ENCODE measurements at places on chromosomes 12 and 14.

DNA sequence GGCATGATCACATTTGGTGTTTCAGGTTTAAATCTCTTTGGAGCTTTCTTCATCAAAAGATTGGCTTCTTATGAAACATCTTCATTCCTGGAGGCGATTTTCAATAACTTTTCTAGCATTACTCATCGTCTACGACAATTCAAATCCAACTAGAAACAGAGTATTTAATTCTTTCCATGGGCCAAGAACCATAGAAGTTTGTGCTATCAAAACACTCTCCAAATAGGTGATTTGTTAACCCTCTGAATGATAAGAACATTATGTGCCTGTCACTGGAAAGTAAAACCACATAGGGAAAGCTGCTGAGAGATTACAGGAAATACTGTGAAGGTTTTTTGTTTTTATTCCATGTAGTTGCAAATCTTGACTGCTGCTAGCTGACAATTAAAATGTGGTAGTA lies 6.9 kb upstream of the DCN start:
- no peak for DNase-seq

GRCh38 chr12:57027011-57027804 lies 10.9 kb upstream of the TAC3 start:
- no peak for DNase-seq

GRCh38 chr12:2177751-2178150 lies 125.0 kb downstream of the CACNA1C start:
- no peak for DNase-seq

DNA sequence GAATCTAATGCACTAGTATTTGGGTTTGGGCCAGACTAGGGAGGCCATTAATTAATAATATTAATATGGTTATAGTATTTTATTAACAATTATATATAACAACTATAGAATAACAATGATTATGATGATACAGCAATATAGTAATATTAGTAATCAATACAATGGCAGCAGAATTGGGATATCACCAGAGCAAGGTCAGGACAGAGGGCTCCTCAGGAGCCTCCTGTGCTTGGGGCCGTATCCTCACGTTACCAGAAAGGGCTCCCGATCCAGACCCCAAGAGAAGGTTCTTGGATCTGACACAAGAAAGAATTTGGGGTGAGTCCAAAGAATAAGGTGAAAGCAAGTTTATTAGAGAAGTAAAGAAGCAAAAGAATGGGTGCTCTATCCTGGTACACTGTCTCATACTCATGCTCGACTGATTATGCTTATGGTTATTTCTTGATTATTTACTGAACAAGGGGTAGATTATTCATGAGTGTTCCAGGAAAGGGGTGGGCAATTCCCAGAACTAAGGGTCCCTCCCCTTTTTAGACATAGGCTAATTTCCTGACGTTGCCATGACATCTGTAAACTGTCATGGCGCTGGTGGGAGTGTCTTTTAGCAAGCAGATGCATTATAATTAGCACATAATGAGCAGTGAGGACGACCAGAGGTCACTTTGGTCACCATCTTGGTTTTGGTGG lies 61.6 kb downstream of the RIN3 start:
- DNase-seq, result no peak

DNA sequence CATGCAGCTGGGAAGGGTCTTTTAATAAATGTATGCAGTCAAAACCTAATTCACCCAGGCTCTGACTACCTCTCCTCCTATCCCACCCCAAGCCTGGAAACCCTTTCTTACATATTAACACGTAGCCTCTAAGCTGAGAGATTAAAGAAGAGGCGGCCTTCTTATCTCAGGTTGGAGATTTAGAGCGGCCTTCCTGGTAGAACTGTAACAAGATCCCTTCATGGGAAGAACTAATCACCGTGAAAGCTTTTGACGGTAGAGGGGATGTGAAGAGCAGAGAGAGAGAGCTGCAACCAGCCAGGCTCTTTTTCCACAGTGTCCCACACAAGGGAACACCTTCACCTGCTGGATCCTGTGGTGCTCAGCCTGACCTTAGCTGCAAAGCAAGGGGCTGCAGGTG lies 367.4 kb downstream of the MED13L start:
- no peak for DNase-seq

DNA sequence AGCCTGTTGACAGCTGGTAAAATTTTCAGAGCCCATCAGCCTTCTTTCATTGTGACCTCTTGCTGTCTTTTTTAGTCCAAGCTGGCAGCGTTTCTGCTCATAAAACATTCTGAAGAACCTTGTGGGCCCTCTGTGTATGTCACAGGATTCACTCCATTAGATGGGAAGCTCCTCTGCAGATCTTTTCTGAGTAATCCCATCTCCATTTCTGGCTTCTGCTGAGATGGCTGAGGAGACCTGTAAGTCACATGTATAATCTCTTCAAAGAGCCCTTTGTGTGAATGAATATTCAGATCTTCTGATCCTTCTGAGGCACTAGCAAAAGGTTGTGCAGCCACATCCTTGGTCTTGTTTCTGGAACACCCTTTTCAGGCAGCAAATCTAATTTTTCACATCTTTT lies 2.8 kb downstream of the RXYLT1 start:
- DNase-seq, result no peak

DNA sequence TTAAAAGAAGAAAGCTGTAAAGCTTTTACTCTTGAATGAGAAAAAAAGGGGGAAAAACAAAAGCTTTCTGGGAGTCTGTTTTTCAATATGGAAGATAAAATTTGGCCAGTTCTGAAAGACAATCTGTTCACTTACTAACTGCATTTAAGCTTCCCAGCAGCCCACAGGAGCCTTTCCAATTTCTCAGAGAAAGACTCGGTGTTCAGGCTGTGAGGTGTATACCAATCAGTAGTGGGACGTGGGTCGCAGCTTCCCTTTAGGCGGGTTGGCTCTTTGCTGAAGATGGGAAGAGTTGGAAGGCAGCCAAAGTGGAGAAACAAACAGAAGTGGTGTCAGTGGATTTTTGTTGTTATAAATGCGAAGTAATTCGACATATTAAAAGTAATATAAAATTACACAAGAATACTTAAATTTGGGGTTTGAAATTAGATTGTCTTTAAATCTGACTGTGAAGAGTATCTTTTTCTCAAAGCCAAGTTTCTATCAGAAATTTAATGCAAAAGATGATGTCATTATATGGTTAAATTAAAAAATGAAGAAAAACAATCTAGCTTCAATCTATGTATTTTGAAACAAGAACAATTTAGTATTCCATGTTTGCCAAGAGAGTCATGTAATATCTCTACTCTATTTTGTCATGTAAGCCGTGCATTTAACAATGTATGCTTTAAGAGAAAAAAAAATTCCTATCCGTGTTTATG lies 590.2 kb upstream of the ATXN7L3B start:
- no peak for DNase-seq

GRCh38 chr14:51210594-51210993 lies 29.5 kb upstream of the TMX1 start:
- no peak for DNase-seq

DNA sequence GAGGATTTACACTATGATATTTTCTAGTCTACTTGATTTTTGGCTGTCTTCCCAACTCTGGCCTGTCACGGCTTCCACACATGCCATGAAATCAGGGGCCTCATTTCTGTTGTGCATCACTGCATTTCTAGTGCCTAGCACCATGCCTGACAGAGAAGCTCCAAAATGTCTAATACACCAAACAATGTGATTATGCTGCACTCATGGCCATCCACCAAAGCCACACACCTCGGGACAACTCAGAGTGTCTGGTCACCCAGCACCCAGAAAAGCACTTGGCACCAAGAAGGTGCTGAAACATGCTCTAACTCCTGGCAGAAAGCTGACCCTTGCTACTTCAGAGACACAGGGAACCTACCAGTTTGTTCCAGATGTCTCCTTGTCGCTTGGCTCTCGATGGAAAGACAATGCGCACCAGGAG lies 11.3 kb downstream of the GCN1 start:
- no peak for DNase-seq

DNA sequence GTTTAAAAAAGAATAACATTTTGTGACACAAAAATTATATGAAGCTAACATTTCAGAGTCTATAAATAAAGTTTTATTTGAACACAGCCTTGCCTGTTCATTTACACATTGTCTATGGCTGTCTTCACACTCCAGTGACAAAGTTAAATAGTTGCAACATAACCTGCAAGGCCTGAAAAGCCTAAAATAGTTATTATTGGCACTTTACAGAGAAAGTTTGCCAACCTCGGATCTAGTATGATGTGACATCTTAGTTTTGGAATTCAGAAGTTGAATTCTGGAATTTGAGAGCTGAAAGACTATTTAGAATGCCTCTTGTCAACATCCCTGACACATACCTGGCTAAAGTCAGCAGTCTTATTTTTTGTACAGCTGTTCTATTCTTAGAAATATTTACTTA lies 68.3 kb downstream of the DYRK2 start:
- no peak for DNase-seq

DNA sequence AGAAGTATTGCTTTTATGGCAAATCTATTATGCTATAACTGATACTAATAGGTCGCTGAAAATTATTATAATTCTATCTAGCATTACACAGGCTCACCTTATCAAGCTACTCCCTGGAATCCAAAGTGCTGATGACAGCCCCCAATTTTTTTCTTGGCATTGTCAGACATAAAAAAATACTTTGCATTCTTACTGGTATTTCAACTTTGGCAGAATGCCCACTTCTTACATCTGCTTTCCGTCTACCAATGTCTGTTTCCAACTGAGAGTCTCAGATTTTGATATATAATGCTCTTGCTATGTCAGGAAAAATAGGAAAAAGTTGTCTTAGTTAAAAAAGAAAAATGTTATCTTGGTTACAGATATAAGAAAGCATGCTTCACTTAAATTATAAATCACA lies 615.4 kb downstream of the C12orf50 start:
- no peak for DNase-seq

DNA sequence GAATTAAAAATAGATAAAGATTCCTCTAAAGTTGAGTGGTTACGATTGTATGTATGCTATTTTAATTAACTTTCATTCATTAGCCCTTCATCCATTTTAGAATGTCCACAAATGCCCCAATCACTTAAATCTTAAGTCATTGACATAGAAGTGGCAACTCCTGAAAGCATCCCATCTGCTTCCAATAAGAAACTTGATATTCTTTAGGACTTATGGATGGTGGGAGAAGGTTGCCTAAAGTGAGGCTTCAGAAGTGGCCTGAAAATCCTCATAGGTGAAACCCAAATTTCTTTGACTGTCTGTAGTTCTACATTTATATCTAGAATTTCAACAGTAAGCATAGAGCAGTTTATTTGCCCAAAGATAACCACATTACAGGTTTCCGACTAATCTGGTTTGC lies 161.7 kb upstream of the HMGA2 start:
- no peak for DNase-seq

DNA sequence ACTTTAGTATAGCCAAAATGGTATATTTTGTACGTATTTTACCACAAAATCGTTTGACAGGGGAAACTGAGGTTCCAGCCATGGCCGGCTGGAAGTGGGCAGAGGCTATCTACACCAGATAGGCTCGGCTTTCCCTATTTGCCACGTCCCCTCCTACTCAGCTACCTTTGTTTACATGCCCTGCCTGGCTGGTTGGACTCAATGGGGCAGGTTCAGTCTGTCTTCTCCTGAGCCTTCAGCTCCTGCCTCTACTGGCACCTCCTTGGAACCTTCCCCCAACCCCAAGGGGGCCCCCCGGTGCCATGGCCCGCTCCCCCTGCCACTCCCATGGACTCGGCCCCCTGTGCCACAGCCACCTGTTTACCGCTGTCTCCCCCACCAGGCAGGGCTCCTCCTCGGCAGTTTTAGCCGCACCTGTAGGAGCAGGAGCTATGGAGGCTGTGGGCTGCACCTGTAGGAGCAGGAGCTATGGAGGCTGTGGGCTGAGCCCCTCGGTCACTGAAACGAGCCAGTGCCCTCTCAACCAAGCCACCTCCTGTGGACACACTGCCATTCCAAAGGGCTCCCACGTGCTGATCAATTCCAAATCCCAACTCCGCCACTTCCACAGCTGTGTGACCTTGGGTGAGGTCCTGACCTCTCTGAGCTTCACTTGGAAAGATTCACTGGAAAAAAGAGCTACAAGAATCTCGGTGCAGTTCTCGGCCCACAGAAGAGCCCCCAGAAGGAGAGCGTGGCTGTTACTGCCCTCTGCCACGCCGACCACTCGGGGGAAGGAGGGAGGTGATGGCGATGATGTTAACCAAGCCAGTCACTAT lies 62.2 kb downstream of the NCOR2 start:
- DNase-seq, result no peak

GRCh38 chr12:79374545-79374944 lies 316.2 kb downstream of the PAWR start:
- no peak for DNase-seq

GRCh38 chr14:79056879-79057278 lies 886.7 kb downstream of the NRXN3 start:
- no peak for DNase-seq

DNA sequence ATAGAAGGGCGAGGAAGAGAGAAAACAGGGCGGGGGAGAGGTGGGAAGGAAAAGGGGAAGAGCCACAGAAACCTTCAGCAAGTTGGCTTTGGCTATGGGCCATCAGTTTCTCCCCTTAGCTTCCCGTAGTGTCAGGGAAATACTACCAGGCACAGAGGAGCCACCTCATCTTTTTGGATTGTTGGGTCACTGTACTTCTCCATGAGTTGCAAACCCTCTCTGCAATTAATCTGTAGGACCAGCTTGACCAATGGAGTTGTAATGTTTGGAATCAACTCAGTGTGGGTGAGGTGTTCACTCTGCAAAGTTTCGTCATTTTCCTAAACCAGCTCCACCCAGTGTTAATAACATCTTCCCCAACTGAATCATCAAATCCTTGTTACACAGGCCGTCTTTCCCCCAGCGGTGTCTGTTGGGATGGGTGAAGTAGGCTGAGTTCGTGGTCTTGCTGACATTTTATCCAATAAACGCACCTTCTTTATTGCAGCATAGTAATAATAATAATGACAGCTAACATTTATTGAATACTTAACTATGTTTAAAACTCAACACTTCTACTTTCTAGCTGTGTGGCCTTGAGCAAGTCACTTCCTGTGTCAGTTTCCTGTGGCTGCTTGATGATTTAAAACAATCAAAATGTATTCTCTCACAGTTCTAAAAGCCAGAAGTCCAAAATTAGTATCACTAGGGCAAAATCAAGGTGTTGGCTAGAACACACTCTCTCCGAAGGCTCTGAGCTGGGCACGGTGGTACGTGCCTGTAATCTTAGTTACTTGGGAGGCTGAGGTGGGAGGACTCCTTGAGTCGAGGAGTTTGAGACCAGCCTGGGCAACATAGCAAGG lies 8.1 kb upstream of the GLTP start:
- no peak for DNase-seq

DNA sequence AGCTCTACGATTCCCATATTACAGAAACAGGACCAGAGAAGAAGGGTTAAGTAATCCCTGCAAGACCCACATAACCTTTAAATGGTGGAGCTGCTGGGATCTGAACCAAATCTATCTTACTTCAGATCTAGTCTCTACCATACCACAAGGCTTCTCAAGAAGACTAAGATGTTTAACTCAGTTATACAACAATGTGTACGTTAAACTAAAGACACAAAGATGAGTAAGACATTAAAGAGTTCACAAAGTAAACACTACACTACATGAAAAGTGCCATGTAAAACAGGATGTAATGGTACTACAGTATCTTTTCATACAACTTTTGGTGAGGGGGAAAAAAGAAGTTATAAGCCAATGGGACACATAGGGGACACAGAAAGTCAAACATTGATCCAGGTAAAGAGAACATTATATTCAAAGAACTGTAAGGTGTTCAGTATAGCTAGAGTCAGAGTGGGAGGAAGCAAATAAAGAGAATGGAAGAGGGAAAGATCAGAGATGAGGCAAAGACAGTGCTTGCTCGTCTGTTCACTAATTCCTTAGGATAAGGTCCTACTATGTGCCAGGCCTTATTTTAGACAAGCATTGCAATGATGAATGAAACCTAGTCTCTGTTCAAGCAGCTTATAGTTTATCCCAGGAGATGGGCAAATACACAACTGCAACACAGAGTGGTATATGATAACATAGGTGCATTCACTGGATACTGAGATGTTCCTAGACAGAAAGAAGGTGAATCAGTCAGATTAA lies 7.7 kb downstream of the TMED10 start:
- DNase-seq, result no peak
